ENCODE measurements at places on chromosomes 1 and 21. TPM values are rescaled to one million over a fixed set of nuclear protein-coding genes. Genes with fewer than 3 reads are reported as not detected.

- no peak for DNase-seq
These were observed 2.9 kb downstream of the FYB2 start for GRCh38 chr1:56816264-56816663.

DNA sequence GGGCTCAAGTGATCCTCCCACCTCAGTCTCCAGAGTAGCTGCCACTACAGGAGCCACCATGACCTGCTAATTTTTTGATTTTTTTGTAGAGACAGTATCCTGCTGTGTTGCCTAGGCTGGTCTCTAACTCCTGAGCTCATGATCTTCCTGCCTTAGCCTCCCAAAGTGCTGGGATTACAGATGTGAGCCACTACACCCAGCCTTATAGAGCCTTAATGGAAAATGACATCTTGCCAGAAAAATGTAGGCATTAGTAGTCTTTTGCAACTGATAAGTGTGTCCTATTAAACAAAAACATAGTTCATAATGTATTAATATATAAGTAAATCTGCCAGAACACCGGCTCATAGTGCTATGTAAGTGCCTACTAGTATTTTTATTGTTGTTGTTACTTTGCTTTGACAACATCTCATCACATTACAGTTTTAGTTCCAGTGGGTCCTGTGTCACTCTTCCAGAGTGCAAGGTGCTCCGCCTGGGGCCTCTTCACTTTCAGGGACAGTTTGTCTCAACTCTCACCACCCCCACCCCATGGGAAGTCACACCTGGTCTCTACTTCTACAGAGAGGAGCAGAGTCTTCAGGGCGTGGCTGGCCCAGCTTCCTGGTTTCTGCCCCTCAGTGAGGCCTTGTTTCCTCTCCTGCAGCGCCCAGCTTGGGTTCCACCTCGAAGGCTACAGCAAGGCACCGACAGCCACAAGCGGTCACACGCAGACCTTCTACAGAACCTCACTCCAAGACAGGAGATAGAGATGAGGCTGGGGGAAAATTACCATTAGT, 30.1 kb downstream of the RHOU start:
- no peak for DNase-seq

- no peak for DNase-seq
These were observed 86.7 kb downstream of the S1PR1 start for GRCh38 chr1:101323535-101323934.

DNA sequence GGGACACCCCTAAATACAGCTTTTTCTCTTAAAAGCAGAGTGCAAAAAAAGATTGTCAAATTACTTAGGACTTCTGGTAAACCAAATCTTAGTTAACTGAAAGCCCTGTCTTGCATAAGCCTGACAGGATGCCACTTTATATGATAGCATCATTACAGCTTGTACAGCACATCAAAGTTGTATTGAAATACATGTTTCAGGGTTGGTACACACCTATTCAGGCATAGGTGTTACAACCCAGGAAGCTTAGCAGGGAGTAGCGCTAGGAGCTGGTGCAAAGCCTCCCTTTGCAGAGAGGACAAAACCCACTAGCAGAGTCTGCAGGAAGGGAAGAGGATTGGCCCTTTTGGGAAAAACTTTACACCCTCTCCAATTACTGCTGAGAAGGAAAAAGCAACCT, 258.9 kb upstream of the SGIP1 start:
- no peak for DNase-seq

DNA sequence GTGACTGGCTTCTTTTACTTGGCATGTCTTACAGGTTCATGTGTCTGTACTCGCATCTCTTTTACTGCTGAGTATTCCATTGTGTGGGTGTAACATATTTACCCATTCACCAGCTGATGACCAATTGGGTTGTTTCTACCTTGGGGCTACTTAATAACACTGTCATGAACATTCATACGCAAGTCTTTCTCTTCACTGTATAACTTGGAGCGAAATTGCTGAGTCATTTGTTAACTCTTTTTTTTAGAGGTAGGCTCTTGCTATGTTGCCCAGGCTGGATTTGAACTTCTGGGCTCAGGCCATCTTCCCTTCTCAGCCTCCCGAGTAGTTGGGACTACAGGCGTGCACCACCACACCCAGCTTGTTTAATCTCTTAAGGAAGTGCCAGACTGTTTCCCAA, 6.5 kb downstream of the PYCR2 start:
- no peak for DNase-seq

DNA sequence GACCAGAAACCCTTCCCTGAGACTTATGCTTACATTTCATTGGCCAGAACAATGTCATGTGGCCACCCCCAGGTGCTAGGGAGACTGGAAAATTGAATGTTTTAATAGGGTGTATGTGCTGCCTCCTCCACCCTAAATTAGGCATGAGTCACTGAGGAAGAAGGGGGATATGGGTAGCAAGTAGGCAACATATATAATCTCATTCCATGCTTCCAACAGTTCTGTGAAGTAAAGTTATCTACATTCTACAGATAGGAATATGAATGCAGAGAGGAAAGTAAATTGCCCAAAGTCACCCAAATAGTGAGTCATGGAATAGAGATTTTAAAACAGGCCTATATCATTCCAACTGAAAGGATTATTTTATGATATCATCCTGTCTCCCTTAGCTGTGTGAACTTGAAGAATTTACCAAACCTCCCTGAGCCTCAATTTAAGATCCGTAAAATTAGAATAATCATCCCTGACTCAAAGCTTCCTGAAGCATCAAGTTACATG, 168.6 kb upstream of the FGGY start:
- DNase-seq: no peak

- DNase-seq: no peak
These were observed 43.5 kb downstream of the PRKAA2 start for GRCh38 chr1:56688522-56689026.

DNA sequence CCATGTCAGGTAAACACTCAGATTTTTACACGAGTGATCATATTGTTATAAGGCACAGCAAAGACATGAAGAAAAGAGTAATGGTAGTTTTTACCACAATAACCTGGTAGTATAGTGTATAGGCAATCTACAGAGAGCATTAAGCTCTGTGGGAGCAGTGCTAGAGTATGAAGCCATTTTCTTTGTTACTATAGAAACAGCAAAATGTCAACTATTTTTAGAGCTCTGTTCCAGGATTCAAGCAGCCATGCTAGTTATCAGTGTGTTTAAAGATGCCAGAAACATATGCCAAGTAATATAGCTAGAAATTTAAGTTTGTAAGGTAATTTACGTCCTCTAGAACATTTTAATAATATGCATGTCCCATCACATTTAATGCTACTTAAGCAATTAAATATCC, 77.6 kb upstream of the RGS18 start:
- DNase-seq: no peak

DNA sequence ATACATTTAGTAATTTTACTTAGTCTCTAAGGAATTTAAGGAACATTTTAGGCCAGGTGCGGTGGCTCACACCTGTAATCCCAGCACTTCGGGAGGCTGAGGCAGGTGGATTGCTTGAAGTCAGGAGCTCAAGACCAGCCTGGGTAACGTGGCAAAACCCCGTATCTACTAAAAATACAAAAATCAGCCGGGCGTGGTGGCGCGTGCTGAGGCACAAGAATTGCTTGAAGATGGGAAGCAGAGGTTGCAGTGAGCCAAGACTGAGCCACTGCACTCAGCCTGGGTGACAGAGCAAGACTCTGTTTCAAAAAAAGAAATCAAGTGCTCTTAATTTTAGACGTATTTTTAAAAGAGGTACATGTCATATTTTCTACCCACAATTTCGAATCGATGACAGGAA, 3.3 kb downstream of the NDC1 start:
- DNase-seq: no peak

- no peak for DNase-seq
These were observed 510.3 kb upstream of the TMPRSS15 start for GRCh38 chr21:18913914-18914313.

- no peak for DNase-seq
These were observed 69.6 kb downstream of the UBIAD1 start for GRCh38 chr1:11342621-11343032.

- no peak for DNase-seq
These were observed 29.9 kb upstream of the ATP2B4 start for GRCh38 chr1:203596673-203597210.

DNA sequence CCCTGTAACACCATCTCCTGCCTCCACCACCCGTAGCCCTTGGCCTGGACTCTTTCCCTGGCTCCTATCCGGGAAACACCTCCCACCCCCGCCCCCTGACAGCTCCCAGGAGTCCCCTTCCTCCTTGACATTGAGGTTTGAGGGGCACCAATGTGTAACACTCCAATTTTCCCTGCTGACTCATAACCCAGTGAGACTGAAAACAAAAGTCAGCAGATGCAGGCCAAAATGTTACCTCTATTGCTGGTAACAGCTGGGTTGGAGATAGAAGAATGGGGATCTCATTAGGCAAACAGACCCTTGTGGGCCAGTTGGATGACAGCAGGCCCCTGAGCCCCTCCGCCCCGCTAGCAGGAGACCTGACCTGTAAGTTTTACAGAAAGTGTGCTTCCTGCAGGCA, 237.2 kb downstream of the KAZN start:
- DNase-seq: no peak

- no peak for DNase-seq
These were observed 237.0 kb downstream of the GPATCH2 start for GRCh38 chr1:217393896-217394295.

GRCh38 chr1:215273838-215274516, 191.4 kb downstream of the KCNK2 start:
- DNase-seq: no peak

GRCh38 chr21:44947111-44947929, 7.5 kb downstream of the SLX9 start:
- DNase-seq: peak; percentile 30

GRCh38 chr1:31470794-31471315, 57.8 kb downstream of the SERINC2 start:
- no peak for DNase-seq

- no peak for DNase-seq
These were observed 72.8 kb upstream of the CD55 start for GRCh38 chr1:207248544-207249198.

DNA sequence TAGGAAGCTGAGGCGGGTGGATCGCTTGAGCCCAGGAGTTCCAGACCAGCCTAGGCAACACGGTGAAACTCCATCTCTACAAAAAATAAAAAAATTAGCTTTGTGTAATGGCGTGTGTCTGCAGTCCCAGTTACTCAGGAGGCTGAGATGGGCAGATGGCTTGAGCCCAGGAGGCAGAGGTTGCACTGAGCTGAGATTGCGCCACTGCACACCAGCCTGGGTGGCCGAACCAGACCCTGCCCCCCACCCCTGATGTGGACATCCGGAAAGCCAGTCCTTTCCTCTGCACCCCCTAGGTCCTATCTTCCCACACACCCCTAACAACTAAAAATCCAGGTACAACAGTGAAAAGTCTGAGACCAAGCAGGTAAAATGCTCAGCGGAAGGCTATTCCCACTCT, 71.9 kb downstream of the PLD5 start:
- DNase-seq: no peak

DNA sequence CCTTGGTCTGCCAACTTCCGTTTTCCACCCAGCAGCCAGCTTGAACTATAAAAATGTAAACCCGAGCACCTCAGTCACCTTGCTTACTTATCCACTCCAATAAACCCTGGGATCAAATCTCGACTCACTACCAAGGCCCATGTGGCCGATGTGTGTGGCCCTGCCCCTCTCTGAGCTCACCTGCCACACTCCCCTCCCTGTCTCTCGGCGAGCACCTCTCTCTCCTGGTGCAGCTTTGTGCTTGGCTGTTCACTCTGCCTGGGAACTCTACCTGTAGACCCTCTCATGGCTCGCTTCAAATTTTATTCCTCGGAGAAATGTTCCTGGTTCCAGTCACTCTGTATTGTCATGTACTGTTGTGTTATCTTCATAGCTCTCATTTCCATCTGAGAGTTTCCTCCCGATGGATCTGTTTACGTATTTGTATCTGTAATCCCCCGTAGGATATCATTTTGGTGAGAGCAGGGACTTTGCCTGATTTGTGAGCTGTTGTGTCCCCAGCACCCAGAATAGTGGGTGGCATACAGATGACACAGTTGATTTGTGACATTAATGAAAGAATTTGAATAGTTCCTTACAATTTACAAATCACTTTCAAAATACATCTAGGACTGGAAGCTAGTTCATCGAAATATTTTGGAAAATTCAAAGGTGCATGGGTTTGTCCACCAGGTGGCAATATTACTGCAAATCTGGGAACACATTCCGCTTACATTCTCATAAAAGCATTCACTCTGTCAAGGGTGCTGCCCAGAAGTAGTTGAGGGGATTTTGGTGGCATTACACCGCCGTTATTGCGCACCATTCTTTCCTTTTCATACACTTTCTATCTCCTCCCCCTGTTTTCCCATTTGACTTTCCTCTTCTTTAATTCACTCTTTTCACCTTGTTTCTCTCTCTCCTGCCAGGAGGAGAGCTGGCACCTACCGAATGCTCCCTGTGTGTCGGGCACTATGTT, 95.3 kb downstream of the ABCA4 start:
- DNase-seq: no peak

DNA sequence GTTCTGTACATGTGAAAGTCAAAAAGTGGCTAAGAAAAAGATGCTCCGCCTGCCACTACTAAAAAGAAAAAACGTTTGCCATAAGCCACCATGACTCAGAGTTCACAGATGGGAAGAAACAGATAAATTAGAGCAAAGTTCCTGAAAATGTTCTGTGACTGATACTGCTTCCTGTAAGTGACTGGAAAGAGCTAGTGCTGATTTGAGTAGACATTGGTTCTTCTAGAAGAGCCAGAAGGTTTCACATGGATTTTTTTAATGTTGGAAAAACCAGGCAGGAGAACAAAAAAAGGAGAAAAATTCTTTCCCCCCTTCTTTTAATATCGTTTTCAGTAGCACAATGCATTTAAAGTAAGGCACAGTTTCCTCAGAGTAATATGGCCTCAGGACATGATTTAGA, 221.4 kb downstream of the HLX start:
- no peak for DNase-seq

DNA sequence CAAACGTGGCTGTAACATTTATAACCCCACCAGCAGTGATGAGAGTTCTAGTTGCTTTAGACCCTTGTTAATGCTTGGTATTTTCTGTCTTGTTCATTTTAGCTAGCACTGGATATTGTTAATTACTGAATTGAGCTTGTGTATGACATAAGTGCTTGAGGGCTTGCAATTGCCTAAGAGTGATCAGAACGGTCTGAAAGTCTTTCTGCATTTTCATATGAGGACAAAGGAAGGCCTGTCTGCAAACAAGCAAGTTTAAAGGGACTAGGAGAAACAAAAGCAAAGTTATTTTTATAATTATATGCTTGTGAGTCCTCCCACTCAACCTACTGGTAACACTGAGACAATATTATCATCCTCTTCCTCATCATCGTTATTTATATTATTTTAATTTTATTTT, 305.5 kb upstream of the DUSP10 start:
- no peak for DNase-seq

- no peak for DNase-seq
These were observed 16.6 kb upstream of the DR1 start for GRCh38 chr1:93328809-93329760.

CENPL gene
- total RNA-seq: 6.2 TPM

S100A1 gene
- total RNA-seq: not detected

PBXIP1 gene
- total RNA-seq: 307 TPM

TACSTD2 gene
- total RNA-seq: 0.92 TPM

TPTE gene
- not detected for total RNA-seq

AQP10 gene
- not detected for total RNA-seq

VANGL1 gene
- total RNA-seq: 10.8 TPM

All from adrenal gland (tissue), 19 donors.